ENCODE measurements at places on chromosomes 7 and 10. TPM values are rescaled to one million over a fixed set of nuclear protein-coding genes. Genes with fewer than 3 reads are reported as not detected.

The PPP1R17 gene
- not detected for total RNA-seq

DNA sequence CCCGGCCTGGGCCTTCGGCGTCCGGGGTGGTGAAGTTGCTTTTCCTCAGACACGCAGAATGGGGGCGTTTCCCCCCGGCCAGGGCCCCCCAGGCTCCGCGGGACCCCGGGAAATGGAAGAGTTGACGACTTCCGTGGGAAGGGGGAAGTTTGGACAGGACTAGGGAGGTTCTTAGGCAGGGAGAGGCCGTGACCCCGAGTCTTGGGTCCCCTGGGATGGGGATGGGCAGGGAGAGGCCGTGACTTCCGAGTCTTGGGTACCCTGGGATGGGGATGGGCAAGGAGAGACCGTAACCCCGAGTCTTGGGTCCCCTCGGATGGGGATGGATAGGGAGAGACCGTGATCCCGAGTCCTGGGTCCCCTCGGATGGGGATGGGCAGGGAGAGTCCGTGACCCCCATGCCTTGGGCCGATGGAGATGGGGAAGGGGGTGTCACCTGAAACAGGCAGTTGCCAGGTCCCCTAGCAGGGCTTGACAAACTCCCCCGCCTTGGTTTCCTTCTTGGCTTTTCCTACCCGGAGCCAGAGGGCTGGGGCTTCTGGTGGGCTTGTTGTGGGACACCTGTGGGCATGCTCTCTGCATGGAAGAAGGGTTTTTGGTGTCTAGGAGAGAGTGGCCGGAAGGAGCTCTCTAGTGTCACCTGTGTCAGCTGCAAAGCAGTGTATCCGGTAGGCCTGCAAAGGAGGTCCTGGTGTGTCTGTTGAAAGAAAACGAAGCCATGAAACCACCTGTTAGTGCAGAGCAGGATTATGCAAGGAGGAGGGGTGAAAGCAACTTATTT lies 1.1 kb downstream of the TRRAP start:
- peak; percentile 33 for DNase-seq

- no peak for DNase-seq
Measured at GRCh38 chr10:103232772-103233488, 12.8 kb upstream of the RPEL1 start.

DNA sequence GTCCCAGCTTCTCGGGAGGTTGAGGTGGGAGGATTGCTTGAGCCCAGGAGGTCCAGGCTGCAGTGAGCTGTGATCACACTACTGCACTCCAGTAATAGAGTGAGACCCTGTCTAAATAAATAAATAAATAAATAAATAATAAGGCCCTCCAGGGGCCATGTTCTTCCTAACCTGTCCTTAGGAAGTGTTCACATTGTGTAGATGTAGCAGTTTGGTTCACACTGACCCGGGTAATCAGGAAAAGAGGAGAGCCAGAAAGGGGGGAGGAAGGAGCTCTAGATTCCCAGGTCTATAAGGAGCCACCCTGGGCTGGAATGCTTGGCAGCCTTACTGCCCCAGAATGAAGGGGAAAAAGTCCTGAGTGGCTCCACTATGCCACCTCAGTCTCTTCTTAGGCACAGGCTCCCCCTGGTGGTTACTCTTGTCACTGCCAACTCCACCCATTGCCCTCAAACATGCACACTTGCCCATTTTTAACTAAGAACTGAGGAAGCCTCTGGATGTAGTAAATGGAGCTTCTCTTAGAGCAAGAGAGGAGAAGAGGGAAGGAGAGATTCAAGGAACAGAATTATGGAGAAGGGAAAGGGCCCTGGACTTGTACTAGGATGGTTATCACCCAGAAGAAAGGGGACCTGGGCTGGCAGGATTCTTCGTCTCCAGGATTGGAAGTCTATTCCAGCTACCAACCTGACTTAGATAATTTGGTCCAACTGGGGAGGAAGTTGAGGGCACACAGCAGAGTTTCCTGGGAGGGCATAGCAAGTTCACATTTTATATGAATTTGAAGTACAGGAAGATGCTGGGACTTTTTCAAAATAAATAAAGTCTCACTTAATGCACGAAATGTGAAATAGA lies 7.8 kb downstream of the HPS6 start:
- DNase-seq, result peak; percentile 80
